Right lobe of liver (tissue), 6 donors: ENCODE measurements at places on chromosomes 2 and 18. TPM values are rescaled to one million over a fixed set of nuclear protein-coding genes. Genes with fewer than 3 reads are reported as not detected.

Gene GALR1
- not detected for total RNA-seq

Gene WDCP
- total RNA-seq, result 4.5 TPM

- no peak for DNase-seq
Observed at GRCh38 chr2:24907116-24907515, 12.9 kb downstream of the ADCY3 start.

GRCh38 chr2:216822470-216822869, 37.4 kb downstream of the TNP1 start:
- no peak for DNase-seq
